ENCODE measurements at places on chromosomes 2 and 18. TPM values are rescaled to one million over a fixed set of nuclear protein-coding genes. Genes with fewer than 3 reads are reported as not detected.

CKAP2L gene
- polyA plus RNA-seq = 1.6 TPM

EDAR gene
- 1.3 TPM for polyA plus RNA-seq

ARL5A gene
- 8.5 TPM for polyA plus RNA-seq

CHST9 gene
- polyA plus RNA-seq = 0.26 TPM

TNS1 gene
- 39.0 TPM for polyA plus RNA-seq

SCN2A gene
- 0.02 TPM for polyA plus RNA-seq

ACVR1C gene
- 0.06 TPM for polyA plus RNA-seq

ANKRD29 gene
- 7.2 TPM for polyA plus RNA-seq

SERPINB10 gene
- 0.06 TPM for polyA plus RNA-seq

ATP6V1C2 gene
- 55.0 TPM for polyA plus RNA-seq

SCN9A gene
- polyA plus RNA-seq = 0.10 TPM

TXNL1 gene
- 57.2 TPM for polyA plus RNA-seq

MAT2A gene
- polyA plus RNA-seq = 113 TPM

TTN gene
- polyA plus RNA-seq = 0.09 TPM

IL1F10 gene
- 0.18 TPM for polyA plus RNA-seq

KCNF1 gene
- polyA plus RNA-seq = 0.22 TPM

UGT1A8 gene
- polyA plus RNA-seq = 2.8 TPM

SLC9A4 gene
- polyA plus RNA-seq = 2.0 TPM

CHRND gene
- not detected for polyA plus RNA-seq
